ENCODE measurements at places on chromosomes 16 and 17.
A peak's percentile ranks its signal among the peaks of the same experiment; 100 is the strongest.

GRCh38 chr17:55388842-55389241 lies 32.8 kb downstream of the MMD start:
- DNase-seq: no peak

GRCh38 chr17:6487251-6488007 lies 43.2 kb downstream of the PIMREG start:
- DNase-seq: no peak

DNA sequence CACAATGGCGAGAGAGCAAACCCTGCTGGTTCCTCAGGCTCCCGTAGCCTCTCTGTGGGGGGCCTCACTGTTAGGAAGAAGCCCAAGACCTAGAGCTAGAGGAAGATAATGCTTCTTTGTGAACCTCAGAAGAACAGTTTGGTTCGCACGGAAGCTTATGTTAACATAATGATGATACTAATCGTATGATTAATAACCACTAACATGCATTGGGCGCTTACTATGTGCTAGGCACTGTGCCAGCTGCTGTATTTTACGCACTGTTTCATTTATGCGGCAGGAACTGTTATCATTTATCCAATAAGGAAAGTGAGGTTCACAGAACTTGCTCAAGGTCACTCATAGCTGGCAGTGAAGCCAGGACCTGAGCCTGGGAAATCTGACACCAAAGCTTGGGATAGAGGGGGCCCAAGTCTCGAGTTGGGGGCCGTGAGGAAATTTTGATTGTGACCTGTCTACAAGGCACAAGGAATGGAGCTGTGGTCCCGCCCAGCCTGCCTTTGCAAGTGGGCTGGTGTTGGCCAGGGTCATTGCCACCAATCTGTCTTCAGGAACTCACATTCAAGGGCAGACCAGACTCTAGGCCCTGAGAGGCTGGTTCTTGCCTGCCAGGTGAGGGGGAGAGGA lies 6.8 kb downstream of the PRCD start:
- DNase-seq: peak; percentile 96

- DNase-seq: no peak
Observed at GRCh38 chr16:629185-629832, 1.5 kb upstream of the WFIKKN1 start.

DNA sequence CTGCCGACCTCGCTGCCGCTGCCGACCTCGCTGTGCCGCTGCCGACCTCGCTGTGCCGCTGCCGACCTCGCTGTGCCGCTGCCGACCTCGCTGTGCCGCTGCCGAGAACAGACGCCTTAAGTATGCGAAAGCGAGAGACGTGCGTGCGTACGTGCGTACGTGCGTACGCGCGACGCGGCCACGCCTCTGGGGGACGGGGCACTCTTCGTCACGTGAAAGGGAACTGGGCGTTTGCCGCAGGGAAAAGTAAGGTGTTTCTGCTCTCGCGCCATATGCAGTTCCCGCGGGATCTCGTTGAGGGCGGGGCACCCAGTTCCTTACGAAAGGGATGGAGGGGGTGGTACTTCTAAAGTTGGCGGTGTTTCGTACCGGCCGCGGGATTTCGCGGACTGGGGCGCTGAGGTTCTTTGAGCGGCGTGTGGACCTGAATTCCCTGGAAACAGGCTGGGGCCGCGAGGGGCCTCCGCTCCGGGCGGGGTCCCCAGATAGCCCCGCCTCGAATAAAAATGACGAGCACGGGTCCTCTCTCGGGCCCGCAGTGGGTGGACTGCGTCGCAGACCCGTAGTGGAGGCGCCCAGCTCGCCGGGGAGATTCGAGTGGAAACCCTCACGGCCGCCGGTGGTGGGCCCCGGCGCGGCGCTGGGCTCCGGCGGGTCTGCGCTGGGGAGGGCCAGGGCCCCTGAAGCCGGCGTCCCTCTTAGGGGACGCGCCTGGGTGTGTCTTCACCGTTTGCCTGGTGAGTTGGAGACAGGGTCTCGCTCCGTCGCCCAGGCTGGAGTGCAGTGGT lies at the start of gene EIF4A3:
EIF4A3 (minus strand) TSS at position 94 of the 788 bp plus-strand sequence. CDS start 167 bp downstream, outside the sequence.
- DNase-seq: peak; percentile 99

GRCh38 chr17:78241277-78242023 lies 10.0 kb downstream of the TMEM235 start:
- DNase-seq: peak; percentile 68

DNA sequence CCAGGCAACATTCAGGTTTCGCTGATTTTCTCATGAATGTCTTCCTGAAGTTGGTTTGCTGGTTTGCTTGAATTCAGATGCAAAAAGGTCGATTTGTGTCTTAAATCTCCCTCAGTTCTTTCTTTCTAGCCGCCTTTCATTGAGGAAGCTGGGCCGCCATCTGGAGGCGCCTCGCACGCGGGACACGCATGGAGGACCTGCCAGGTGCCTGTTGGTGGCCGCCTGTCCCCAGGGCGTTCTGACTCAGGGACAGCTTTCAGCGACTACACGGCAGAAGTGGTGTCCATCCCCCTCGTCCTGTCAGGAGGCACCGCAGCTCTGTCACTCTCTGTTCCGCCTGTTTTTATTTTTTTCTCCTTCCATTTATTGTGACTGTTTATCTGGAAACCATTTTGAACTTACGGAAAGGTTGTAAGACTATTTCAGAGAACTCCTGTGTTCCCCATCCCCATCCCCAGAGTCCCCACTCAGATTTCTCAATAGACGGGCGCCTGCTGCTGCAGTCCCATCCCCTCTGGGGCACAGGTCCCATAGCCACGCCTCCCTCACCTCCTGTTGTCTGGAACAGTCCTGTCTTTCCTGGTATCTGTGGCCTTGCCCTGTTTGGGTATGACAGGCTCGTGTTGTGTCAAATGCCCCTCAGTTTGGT lies 33.2 kb downstream of the COX4I1 start:
- DNase-seq: no peak

DNA sequence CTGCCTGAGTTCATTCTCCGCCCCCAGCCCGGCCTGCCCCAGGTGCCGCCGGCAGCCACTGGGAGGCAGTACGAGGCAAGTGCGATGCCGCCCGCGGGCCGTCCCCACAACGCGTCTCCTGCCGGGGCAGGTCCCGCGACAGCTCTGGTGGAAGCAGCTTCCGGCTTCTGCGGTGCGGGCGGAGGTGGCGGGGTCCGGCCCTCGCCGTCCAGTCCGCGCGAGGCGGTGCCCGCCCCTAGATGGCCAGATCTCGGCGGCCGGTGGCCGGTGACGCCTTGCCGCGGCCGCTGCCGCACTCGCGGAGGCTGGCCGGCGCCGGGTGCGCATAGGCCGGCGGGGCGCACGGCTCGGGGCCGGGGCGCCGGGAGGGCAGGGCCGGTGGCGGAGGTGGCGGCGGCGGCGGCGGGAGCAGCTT lies 1.8 kb downstream of the GJD3 start:
- peak; percentile 81 for DNase-seq

- DNase-seq: no peak
Observed at GRCh38 chr16:85433477-85433876, 179.6 kb upstream of the GSE1 start.

GRCh38 chr17:40556884-40557414 lies 8.3 kb downstream of the CCR7 start:
- no peak for DNase-seq

- DNase-seq: no peak
Observed at GRCh38 chr17:58665946-58666857, 25.6 kb downstream of the TEX14 start.

- no peak for DNase-seq
Observed at GRCh38 chr17:60395508-60396065, 3.7 kb upstream of the USP32 start.

DNA sequence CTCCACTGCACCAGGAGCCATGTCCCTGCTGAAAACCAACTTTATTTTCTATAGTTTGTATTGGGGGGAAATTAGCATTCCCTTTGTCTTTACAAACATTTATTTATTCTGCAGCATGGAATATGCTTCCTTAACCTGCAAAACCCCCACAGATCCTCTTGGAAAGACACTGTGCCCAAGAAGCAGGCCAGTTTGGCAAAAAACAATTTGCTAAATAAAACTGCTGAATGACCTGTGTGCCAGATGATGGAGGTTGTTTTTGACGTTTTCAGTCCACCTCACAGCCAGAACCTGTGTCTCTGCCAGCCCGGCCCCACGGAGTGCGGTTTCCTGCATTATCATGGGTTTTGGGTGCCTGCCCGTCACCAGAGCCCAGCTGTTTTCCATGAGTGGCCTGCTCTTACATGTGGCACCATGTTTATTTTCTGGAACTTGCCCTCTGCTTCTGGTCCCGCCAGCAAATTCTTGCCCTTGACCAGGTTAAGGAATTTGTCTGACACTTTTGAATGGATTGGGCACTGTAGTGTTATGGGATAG lies 26.4 kb downstream of the ORC6 start:
- no peak for DNase-seq

DNA sequence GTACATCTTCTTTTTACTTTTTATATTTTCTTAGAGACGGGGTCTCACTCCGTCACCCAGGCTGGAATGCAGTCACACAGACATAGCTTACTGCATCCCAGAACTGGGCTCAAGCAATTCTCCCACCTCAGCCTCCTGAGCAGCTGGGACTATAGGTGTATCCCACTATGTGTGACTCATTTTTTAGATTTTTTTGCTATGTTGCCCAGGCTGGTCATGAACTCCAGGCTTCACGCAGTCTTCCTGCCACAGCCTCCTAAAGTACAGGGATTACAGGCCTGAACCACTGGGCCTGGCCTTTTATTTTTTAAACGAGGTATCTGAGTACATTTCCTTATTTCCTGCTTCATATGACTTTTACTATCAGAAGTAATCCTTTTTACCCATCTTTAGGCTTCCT lies 48.0 kb downstream of the GLG1 start:
- DNase-seq: no peak

DNA sequence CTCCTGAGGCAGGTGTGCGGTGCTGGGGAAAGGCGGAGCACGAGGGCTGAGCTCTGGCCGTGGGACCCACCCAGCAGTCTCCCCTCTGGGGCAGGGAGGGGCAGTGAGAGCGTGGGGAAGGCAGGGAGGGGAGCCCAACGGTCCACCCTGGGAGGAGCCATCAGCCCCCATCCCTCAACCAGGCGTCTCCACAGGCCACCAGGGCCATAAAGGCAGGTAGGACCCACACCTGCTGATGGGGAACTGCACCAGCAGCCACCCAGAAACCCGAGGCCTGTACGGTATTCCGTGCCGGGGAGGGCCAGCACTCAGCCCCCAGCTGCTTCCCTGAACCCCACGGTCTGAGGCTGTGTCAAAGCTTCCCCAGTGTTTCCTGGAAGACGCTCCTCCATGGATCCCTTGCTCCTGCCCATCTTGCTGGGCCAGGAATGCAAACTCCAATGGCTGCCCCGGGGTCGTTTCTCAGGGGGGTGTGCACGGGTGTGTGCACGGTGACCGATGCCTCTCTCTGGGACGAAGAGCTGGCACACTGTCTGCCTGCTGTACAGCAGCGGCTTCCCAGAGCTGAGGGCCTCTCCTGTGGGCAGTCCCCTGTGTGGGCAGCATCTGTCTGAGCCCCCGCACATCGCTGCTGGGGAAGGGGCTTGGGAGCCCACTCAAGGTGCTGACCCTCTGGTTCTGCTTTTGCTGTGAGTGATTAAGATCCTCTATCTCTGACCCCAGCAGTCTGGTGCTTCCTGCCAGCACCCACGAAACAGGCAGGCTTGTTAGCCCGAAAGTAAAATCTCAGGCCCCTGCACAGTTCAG lies 17.2 kb upstream of the METRNL start:
- DNase-seq: no peak

DNA sequence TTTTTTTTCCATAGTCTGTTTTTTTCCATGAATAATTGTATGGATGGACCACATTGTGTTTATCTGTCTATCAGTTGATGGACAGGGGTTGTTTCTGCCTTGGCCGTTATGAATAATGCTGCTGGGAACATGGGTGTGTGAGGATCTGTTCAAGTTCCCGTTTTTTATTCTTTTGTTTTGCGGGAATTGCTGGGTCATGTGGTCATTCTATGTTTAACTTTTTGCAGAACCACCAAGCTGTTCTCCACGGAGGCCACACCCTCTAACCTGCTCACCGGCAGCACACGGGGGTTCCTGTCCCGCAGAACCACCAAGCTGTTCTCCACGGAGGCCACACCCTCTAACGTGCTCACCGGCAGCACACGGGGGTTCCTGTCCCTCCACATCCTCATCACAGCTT lies 5.9 kb upstream of the MSLN start:
- no peak for DNase-seq

DNA sequence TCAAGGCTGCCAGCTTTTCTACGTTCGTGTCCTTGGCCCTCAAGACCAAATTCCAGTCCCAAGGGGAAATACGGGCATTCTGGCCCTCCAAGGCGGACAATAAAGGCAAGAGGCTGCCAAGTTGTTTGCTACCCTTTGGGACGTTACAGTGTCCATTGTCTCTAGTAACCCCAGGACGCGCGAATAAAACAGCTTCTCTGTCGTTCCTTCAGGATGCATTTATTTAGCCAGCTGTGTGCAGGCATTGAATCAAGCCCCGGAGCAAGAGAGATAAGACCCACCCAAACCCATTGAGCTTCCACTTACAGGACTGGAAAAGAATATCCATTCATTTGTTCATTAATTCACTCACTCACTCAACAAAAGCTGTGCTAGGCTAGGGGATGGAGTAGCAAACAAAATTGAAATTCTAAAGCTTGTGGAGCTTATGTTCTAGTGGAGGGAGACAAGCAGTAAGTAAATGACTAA lies 656 bp downstream of the MRPL58 start:
- no peak for DNase-seq

DNA sequence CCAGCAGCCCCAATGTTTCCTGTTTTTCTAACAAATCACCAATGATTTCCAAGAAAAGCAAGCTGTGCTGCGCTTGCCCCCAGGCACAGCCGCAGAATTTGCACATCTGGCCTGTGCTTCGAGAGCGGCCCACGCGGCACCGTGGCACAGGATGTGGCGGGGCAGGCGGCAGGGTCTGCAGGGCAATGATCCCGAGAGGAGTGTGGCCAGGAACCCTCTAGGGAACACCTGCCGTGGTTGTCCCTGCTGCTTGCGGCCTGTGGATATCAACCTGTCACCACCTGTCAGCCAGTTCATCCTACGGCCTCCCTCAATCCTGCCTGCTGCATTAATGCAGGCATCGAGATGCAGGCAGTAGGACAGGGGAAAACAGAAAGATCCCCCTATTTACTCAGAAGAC lies 24.0 kb downstream of the PIK3R5 start:
- DNase-seq: no peak

DNA sequence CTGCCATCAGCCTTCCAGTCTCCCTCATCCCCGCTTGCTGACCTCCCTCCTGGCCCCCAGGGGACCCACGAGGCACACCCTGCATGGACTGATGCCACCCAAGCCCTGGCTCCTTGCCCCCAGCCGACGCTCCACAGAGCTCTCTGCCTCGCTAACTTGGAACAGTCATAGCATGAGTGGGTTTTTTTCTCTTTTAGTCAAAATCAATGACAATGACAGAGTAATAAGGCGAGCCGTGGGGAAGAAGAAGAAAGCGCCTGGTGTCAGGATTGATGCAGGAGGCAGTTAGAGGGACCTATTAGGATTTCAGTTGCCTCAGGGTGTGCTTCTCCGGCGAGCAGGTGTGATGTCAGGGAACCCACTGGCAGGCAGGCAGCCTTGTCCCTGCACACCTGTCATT lies 176.3 kb upstream of the TNRC6C start:
- no peak for DNase-seq

DNA sequence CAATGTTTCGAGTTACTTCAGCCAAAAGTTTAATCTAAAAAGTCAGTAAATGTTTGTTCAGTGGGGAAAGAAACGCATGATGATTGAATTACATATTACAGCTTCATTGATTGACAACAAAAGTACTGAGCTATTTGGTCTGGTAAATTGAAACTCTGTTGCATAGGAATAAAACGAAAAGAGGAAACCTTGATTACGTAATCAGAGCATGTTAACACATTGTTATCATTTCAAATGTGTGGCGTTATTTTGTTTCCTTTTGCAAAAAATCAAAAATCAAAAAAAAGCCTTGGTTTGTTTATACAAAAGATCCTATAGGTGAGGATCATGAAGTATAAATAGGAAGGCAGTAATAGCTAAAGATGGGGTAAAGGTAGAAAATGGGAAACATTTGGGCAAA lies 19.5 kb upstream of the CA10 start:
- no peak for DNase-seq
